ENCODE measurements at places on chromosomes 3 and 15.

DNA sequence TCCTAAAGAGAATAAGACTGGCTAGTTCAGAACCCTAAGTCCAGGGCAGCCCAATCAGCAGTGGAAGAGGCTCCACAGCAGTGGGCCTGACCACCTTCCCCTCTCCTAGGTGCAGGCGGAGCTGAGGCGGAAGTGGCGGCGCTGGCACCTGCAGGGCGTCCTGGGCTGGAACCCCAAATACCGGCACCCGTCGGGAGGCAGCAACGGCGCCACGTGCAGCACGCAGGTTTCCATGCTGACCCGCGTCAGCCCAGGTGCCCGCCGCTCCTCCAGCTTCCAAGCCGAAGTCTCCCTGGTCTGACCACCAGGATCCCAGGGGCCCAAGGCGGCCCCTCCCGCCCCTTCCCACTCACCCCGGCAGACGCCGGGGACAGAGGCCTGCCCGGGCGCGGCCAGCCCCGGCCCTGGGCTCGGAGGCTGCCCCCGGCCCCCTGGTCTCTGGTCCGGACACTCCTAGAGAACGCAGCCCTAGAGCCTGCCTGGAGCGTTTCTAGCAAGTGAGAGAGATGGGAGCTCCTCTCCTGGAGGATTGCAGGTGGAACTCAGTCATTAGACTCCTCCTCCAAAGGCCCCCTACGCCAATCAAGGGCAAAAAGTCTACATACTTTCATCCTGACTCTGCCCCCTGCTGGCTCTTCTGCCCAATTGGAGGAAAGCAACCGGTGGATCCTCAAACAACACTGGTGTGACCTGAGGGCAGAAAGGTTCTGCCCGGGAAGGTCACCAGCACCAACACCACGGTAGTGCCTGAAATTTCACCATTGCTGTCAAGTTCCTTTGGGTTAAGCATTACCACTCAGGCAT, 33.7 kb downstream of the VIPR1 start:
- DNase-seq: peak; percentile 71

GRCh38 chr15:68211656-68212320, 6.7 kb upstream of the CALML4 start:
- no peak for DNase-seq

- peak; percentile 11 for DNase-seq
Observed at GRCh38 chr15:90839187-90840071, 29.0 kb upstream of the FURIN start.

DNA sequence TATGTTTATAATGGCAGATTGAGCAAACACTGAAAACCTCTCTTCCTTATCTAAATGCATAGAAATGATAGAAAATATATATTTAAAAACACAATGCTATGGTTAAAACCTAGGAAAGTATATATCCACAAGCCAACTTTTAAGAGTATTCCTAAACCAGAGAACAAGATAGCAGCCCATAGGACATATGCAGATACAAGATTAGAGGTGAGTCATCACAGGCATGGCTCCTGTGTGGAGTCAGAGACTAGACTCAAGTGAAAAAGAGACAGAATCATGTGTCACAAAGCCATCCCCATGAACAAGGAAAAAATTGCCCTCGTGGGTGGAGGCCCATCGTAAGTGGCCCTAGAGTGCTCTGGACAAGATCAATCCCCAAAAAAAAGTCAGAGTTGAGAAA, 199.4 kb upstream of the PPP2R3A start:
- no peak for DNase-seq

GRCh38 chr3:54777141-54777540, 150.7 kb downstream of the LRTM1 start:
- DNase-seq: no peak

GRCh38 chr3:123272547-123272946, 70.8 kb downstream of the SEC22A start:
- DNase-seq: no peak

GRCh38 chr3:160150066-160150465, 75.2 kb upstream of the C3orf80 start:
- no peak for DNase-seq

DNA sequence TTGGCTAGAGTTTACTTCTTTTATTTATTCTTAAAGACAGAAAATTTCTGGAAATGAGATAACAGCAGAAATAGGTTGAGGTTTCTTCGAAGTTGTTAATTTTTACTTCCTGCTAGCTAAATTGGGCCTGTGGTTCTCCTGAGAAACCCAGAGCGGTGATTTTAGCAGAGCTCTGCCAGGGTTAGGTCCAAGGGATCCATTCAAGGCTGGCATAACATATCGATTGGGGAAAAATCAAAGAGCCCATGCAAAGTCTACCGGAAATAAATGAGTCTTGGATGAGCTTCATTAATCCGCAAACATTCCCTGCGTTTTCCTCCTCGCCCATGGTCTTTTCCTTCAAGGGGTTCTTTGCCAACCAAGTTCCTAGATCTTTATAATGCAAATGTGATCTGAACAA, 30.8 kb upstream of the MASP1 start:
- no peak for DNase-seq

DNA sequence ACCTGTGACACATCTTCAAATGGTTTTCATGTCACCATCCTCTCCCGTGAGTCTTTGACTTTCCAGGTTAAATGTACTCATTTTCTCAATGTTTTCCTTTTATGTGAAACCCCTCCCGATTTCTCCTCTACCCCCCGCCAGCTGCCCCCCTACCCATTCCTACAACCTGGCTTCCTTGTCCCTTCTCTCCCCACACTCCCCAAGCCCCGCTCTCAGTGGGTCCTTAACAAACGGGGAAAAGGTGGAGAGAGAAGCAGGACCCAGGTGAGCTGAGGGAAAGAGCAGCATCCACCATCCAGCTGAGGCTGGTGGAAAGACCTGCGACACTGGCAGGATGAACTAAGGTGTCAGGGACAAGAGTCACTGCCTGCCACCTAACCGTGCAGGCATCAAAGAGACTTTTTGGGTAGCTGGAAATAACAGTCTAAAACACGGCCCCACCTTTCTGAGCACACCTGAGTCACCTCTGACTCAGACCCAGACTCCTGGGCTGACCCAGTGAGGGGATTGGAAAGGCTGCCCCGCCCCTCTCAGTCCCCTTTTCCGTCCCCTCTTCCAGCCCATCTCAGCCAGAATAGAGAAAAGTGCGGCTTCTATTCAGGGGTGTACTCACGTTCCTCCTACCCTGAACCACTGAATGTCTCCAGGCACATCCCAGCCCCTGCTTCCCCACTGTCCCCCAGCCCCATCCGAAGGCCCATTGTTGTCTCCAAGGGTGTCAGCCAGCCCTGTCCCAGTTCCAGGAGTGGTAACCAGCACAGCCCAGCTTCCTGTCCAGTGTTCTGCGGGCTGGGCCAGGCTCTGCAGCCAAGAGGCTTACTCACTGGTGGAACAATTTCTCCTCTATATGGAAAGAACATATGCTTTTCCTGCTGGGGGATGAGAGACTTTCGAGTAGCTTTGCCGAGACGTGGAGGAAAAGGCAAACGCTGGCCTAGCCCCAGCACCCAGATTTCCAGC, 20.4 kb downstream of the ISG20 start:
- DNase-seq: no peak

GRCh38 chr3:66803721-66804695, 194.1 kb upstream of the KBTBD8 start:
- no peak for DNase-seq

DNA sequence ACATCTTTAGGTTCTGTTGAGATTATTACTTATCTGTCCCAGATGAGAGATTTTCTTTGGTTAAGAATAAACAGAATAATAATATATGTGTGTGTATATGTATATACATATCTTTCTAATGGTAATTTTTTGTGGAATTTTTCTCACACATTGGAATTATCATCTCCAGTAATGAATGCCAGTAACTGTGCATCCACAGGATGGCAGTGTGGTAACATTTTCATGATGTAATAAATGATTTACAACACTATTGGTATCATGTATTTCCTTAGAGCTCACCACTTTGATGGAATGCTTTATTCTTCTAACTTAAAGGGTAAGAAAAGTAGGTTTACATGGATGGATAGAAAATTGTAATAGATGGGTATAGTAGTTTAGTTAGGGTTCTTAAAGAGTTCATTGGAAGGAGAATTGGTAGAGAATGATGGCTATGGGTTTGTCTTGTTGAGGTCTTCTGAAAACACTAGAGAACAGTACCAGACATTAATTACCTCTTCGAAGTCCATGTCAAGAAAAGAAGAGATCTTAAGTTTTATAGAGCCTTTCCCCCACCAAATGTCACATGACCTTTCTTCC, 78.1 kb downstream of the STT3B start:
- DNase-seq: peak; percentile 11

GRCh38 chr15:36897834-36898233, 202.5 kb downstream of the MEIS2 start:
- DNase-seq: no peak

DNA sequence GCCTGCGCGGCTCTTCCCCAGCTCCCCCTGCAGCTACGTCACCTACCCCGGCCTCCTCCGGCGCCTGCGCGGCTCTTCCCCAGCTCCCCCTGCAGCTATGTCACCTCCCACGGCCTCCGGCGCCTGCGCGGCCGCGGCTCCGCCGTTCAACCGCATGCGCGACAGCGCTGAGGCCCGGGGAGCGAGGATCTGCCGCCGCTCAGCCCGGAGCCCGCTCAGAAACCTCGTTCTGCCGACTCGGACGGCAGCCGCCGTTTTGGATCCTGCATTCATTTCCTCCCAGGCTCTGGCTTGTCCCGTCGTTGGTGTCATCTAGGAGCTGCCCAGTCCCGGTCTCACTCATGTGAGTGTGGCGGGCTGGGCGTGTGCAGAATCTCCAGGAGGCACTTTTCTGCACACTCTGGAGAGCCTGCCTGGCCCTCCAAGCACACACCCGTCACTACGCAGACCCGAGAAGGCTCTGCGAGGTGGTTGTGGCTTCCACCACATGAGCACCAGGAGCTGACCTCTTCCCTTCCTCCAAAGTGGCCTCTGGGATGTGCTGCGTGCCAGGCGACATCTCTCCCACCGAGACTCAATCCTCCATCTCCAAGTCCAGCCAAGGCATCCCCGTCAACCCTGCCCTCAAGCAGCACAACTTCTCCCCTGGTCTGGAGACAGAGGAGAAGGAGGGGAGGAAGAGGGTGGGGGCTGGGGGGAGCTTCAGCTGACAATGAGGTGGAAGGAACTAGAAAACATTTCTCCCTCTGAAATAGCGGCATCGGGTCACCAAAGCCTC, 165.3 kb downstream of the CHSY1 start:
- DNase-seq: peak; percentile 56

GRCh38 chr15:79916502-79917132, 19.8 kb upstream of the MTHFS start:
- no peak for DNase-seq

DNA sequence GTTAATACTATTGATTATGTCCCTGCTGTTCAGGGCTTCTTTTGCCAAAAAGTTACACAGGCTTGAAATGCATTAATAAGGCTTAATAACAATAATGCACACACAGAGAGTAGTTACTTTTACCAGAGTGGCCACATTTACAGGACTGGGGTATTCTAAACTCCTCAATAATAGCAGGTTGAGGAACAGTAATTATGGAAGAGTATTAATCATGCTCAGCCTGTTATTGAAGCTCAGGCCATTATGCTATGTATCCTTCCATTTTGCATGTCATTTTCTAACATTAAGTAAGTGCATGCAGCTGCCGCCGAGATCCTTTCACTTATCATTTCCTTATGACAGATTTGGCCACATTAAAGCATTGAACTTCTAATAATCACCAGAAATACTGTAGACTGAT, 5.7 kb downstream of the ARRDC4 start:
- no peak for DNase-seq

DNA sequence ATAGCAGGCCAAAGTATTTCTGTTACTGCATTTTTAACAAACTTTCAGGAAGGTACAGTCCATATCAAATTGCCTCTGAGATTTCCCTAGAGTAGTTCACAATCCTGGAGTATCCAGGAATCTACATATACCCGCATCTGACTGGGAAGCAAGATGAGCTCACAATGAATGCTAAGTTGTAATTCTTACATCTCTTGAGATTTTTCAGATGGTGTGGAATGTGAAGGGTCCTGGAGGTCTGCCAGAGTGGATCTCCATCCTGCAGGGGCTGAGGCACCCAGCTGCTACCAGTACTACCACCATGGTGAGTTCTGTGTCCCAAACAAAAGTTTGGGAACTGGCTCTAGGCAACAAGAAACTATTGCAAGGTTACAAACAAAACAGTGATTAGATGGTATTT, 156.7 kb upstream of the CCDC54 start:
- no peak for DNase-seq

- DNase-seq: no peak
Observed at GRCh38 chr3:50425911-50426310, 66.6 kb upstream of the TMEM115 start.

GRCh38 chr3:105767776-105768175, 101.0 kb downstream of the CBLB start:
- no peak for DNase-seq

GRCh38 chr15:72192416-72192815, 5.2 kb downstream of the GRAMD2A start:
- DNase-seq: no peak

DNA sequence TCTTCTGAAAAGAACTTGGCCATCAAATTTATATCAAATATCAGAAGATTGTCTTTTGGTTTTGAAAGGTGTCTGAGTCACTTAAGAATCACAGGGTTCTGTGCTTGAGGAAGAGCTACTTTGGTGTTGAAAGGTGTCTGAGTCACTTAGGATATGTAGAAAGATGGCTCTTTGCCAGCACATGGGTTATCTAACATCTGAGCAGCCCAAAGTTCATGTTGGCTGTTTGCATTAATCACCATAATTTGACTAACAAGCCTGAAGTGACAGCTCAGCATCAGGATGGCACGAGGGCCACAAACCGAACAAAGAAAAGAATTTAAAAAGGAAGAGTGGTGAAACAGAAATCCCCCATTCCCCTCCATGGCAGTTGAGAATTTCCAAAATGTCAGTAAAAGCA, 190.5 kb upstream of the CMC1 start:
- DNase-seq: peak; percentile 32

DNA sequence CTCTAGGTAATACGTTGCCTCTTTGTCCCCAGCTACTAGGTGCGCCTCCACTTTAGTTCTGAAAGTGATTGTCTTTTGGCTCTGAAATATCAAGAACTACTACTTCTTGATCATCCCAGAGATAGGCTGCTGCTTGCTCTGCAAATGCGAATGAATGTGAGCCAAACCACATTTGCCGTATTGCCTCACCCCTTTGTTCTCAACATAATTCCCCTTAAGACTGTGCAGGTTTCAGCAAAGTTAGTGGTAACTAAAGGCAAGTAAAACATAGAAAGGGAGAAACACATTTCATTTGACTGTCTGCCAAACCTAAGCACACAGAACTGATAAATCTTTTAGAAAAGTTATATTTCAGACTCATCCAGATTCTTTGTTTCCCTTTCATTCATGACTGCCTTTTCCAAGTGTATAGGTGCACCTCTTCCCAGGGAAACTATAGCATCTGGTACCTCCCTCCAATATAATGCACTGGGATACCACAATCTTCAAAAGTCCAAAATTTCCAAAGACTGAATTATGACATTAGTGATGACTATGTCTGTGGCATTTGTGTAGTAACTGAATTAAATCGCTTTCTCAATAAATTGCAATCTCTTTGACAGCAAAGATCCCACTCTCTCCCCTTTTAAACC, 720.6 kb upstream of the CBLB start:
- no peak for DNase-seq

- no peak for DNase-seq
Observed at GRCh38 chr3:194330579-194330978, 20.5 kb downstream of the CPN2 start.

- DNase-seq: no peak
Observed at GRCh38 chr3:50639055-50639494, 22.1 kb downstream of the MAPKAPK3 start.

Data from HuH-7.5 (cell line).